T-cell (primary cell): ENCODE measurements at places on chromosomes 2 and 18. TPM values are rescaled to one million over a fixed set of nuclear protein-coding genes. Genes with fewer than 3 reads are reported as not detected.

- H3K27me3 ChIP-seq: peaks cover 76% of the 10 kb centered on the region
- H3K36me3 ChIP-seq: no peaks in the 10 kb centered on the region
- H3K27ac ChIP-seq: no peak overlapping the region
- no peak overlapping the region for H3K4me3 ChIP-seq
- DNase-seq: no peak
- peaks cover 26% of the 10 kb centered on the region for H3K4me1 ChIP-seq
These were observed 1.3 kb upstream of the NPPC start for GRCh38 chr2:231927566-231927890.

GAREM1 gene
- 0.38 TPM for total RNA-seq

GRCh38 chr18:25962176-25962575 lies 128.2 kb downstream of the SS18 start:
- no peaks in the 10 kb centered on the region for H3K4me1 ChIP-seq
- H3K4me3 ChIP-seq: no peak overlapping the region
- no peak for DNase-seq
- H3K27ac ChIP-seq: no peak overlapping the region
- H3K27me3 ChIP-seq: no peaks in the 10 kb centered on the region

GRCh38 chr2:18750672-18751554 lies 161.5 kb upstream of the NT5C1B start:
- H3K27ac ChIP-seq: no peak overlapping the region
- no peaks in the 10 kb centered on the region for H3K4me1 ChIP-seq
- H3K36me3 ChIP-seq: no peaks in the 10 kb centered on the region
- no peak overlapping the region for H3K4me3 ChIP-seq
- DNase-seq: no peak

TBC1D8 gene
- 2.1 TPM for total RNA-seq

DNA sequence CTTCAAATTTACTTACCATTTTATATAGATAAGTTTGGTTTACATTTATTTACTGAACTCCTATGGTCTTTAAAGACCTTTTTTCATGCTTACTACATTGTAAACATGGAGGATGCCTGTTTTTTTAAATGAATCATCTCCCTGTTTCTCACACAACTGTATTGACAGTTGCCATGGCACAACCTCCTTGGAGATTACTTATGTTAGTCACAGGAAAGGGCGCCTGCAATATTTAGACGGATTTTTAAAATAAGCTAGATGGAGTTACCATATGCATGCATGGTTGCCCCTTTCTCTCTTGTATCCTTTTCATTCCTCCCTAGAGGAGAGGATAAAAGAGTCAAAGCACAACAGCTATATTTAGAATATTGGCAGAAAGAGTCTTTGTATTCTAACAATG lies 34.8 kb upstream of the CCDC102B start:
- no peaks in the 10 kb centered on the region for H3K36me3 ChIP-seq
- no peak overlapping the region for H3K4me3 ChIP-seq
- H3K4me1 ChIP-seq: no peaks in the 10 kb centered on the region

DNA sequence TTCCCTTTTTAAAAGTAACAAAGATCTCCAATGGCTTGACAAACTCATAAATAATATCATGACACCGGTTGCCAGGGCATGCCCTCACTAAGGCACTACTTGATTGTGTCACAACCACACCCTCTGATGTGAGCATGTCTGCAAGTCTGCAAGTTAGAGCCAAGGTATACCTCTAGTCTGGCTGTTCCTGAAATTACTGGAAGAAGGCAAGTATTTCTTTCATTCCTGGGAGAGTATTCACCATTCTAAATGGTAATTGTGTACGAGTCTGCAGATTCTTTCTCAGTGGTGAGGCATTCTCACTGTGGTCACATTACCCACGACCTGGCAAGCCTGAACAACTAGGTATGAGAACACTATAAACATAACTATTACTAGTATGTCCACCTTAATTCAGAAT lies 25.7 kb upstream of the RNU4ATAC start:
- H3K27me3 ChIP-seq: no peaks in the 10 kb centered on the region
- H3K4me3 ChIP-seq: no peak overlapping the region
- peaks cover 30% of the 10 kb centered on the region for H3K36me3 ChIP-seq
- no peaks in the 10 kb centered on the region for H3K4me1 ChIP-seq

- no peaks in the 10 kb centered on the region for H3K27me3 ChIP-seq
- H3K36me3 ChIP-seq: no peaks in the 10 kb centered on the region
- no peaks in the 10 kb centered on the region for H3K4me1 ChIP-seq
These were observed 362.3 kb downstream of the MYCN start for GRCh38 chr2:16302431-16303272.

GRCh38 chr18:76380791-76381405 lies 114.1 kb downstream of the ZNF516 start:
- no peak overlapping the region for H3K4me3 ChIP-seq
- no peaks in the 10 kb centered on the region for H3K36me3 ChIP-seq
- H3K4me1 ChIP-seq: peaks cover 24% of the 10 kb centered on the region
- H3K27me3 ChIP-seq: no peaks in the 10 kb centered on the region
- no peak for DNase-seq

DOK6 gene
- not detected for total RNA-seq

TMEM37 gene
- total RNA-seq: not detected

SKA1 gene
- 1.5 TPM for total RNA-seq

- H3K4me1 ChIP-seq: peaks cover 22% of the 10 kb centered on the region
- no peak for DNase-seq
- H3K36me3 ChIP-seq: peaks cover 14% of the 10 kb centered on the region
These were observed 83.7 kb upstream of the RBM44 start for GRCh38 chr2:237714690-237715458.

GRCh38 chr18:36693931-36694620 lies 134.7 kb downstream of the TPGS2 start:
- H3K4me3 ChIP-seq: no peak overlapping the region
- H3K27ac ChIP-seq: no peak overlapping the region
- DNase-seq: no peak
- H3K36me3 ChIP-seq: no peaks in the 10 kb centered on the region

DIPK1C gene
- not detected for total RNA-seq

ELOA2 gene
- total RNA-seq: not detected

PPP1R1C gene
- not detected for total RNA-seq

DNA sequence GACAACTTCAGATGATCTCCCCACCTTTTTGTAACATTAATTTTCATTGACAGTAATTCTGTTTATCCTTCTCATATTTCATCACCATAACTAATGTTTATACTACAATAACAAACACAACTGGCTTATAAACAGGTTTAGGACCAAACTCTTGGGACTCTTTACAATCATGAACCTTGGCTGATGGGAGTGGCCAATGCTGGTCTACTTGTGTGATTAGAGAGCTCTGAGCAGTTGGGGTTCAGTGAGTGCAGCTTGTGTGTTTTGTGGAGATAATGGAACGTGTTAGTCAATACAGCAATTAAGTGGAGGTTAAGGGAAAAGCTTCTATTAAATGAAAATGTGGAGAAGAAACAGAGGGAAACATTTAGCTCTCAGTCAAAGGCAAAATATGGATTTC lies 207.1 kb downstream of the SPAG16 start:
- H3K36me3 ChIP-seq: no peaks in the 10 kb centered on the region
- H3K4me1 ChIP-seq: no peaks in the 10 kb centered on the region
- H3K27ac ChIP-seq: no peak overlapping the region
- DNase-seq: no peak

GRCh38 chr18:56545464-56545863 lies 92.9 kb downstream of the TXNL1 start:
- H3K4me3 ChIP-seq: no peak overlapping the region
- no peak overlapping the region for H3K27ac ChIP-seq
- no peak for DNase-seq
- H3K4me1 ChIP-seq: no peaks in the 10 kb centered on the region
- no peaks in the 10 kb centered on the region for H3K36me3 ChIP-seq
- H3K27me3 ChIP-seq: no peaks in the 10 kb centered on the region
